ENCODE measurements at places on chromosomes 1 and 21. TPM values are rescaled to one million over a fixed set of nuclear protein-coding genes. Genes with fewer than 3 reads are reported as not detected.
A peak's percentile ranks its signal among the peaks of the same experiment; 100 is the strongest.

The CHRM3 gene
- total RNA-seq, result not detected

GRCh38 chr1:117121589-117122329 is at the start of gene TRIM45:
Gene TRIM45, minus strand, starts transcription at chr1:117121749. Its CDS starts 548 bp downstream, at chr1:117121201.
- H3K27ac ChIP-seq, result peak within 1 kb of the TSS; percentile 97
- no peaks in the 10 kb centered on the region for H3K27me3 ChIP-seq
- H3K4me1 ChIP-seq, result peaks cover 57% of the 10 kb centered on the region

DNA sequence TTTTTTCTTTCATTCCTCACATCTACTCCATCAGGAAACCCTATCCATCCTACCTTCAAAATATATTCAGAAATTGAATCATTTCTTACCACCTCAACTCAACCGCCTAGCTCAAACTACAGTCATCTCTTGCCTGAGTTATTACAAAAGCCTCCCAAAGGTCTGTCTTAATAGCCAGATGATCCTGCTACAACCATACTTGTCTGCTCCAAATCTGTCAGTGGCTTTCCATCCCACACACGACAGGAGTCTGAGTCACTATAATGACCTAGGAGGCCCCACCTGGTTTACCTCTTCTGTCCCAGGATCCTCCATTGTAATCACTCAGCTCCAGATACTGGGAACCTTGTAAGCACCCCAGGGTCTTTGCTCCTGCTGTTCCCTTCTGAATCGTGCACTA is 37.1 kb upstream of the IL12RB2 start:
- no peak overlapping the region for H3K27ac ChIP-seq
- no peak overlapping the region for H3K4me3 ChIP-seq
- no peaks in the 10 kb centered on the region for H3K36me3 ChIP-seq
- H3K4me1 ChIP-seq, result no peaks in the 10 kb centered on the region

DNA sequence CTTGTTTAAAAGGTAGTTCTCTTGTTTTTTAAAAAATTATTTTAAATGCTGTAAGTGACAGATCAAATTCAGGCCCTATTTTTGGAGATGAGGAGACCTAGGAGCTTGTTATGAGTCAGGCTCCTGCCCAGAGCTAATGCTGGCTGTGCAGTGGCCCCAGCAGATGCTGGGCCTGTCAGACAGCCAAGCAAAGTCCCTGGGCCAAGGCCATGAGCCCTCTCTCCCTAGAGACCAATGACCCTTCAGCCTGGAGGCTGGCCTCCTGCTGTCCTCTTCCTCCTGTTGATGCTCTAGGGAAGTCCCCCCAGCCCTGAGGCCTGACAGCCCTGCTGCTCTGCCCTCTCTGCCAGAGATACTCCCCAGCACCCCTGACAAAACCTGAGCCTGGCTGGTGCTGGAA is 128.1 kb upstream of the CTTNBP2NL start:
- peak; percentile 55 for DNase-seq
- no peaks in the 10 kb centered on the region for H3K4me1 ChIP-seq
- no peak overlapping the region for H3K4me3 ChIP-seq
- H3K27ac ChIP-seq, result peak overlapping the region; percentile 50
- no peaks in the 10 kb centered on the region for H3K27me3 ChIP-seq

DNA sequence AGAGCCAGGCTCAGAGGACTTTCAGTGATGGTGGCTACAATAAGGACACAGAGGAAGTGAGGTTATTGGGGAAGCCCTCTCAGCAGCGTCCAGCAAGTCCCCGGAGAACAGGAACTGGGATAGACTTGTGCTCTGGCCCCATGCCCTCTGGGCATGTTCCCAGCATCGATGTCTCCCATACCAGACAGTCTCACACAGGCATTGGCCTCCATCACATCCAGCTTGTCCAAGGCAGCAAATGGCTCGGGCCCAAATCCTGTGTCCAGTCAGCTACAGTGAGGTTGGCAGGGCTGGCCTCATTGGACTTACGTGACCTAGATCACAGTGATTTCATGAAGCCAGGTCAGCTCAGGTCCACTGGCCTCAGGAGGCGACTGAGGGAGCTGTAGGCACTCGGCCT is 19.6 kb upstream of the TMEM54 start:
- H3K4me3 ChIP-seq, result no peak overlapping the region
- peaks cover 16% of the 10 kb centered on the region for H3K27me3 ChIP-seq
- H3K36me3 ChIP-seq, result no peaks in the 10 kb centered on the region
- no peaks in the 10 kb centered on the region for H3K4me1 ChIP-seq
- no peak overlapping the region for H3K27ac ChIP-seq

DNA sequence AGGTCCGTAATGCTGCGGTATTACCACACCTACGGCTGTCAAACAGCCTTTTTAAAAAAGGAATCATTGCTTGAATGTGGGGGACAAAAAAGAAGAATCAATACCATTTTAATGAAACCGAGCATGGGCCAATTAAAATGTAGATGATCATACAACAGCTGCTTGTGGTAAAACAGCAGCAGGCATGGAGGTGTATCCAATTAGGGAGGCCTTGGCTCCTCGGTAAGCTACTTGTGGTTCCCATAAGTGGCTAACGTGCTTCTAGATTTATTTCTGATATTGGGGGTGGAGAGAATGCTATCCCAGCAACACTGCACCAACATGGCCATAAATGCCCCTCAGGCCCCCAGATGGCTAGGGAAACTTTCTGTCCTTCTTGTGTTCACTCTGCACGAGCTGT is 1.8 kb downstream of the PTPN14 start:
- peak overlapping the region; percentile 96 for H3K4me3 ChIP-seq
- peaks cover 54% of the 10 kb centered on the region for H3K4me1 ChIP-seq
- H3K36me3 ChIP-seq, result no peaks in the 10 kb centered on the region
- H3K27ac ChIP-seq, result peak overlapping the region; percentile 99
- DNase-seq, result no peak

- H3K4me1 ChIP-seq, result no peaks in the 10 kb centered on the region
- H3K36me3 ChIP-seq, result no peaks in the 10 kb centered on the region
- DNase-seq, result no peak
- no peaks in the 10 kb centered on the region for H3K27me3 ChIP-seq
- H3K27ac ChIP-seq, result no peak overlapping the region
Measured at GRCh38 chr1:73860421-73860950, 337.5 kb downstream of the LRRIQ3 start.

The CORT gene
- total RNA-seq, result not detected

DNA sequence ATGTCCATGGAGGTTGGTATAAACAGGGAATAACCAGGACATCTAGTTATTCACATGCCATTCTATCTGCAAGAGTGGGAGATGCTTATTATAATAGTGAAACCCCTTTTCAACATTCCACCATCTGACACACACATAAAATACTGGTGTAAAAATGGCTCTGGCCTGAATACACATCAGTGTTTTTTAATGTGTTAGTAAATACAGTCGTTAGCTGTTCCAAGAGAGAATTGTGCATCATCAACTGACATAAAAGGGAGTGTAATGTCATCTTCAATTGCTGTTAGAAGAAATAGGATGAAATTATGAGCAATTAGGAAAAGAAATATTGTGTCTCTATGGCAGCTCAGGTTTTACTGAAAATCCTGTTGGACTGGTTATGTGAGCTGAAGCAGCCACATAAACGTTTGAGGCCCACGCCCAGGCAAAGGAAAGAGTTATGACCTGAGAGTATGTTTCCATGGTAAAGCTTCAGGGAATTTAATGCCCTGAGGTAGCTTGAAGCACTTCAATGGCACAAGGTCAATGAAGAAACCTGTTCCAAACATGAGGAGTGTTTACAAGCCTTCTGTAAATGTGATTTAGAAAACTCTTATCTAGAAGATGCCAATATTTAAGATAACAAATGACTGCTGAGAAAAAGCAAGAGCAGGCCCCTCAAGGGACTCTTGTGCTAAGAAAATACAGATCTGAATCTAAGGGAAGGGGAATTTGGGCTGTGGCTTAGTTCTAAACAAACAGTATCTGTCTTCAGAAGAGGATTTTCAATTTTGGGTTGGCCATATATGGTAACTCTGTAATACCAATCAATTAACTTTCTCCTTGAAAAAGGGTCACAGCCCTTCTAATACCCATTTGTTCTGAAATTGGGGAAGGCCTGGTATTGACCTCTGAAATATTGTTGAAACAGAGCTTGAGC is 384.3 kb downstream of the SEC16B start:
- H3K27ac ChIP-seq, result no peak overlapping the region
- H3K4me3 ChIP-seq, result no peak overlapping the region
- H3K4me1 ChIP-seq, result no peaks in the 10 kb centered on the region
- H3K36me3 ChIP-seq, result no peaks in the 10 kb centered on the region
- DNase-seq, result no peak

DNA sequence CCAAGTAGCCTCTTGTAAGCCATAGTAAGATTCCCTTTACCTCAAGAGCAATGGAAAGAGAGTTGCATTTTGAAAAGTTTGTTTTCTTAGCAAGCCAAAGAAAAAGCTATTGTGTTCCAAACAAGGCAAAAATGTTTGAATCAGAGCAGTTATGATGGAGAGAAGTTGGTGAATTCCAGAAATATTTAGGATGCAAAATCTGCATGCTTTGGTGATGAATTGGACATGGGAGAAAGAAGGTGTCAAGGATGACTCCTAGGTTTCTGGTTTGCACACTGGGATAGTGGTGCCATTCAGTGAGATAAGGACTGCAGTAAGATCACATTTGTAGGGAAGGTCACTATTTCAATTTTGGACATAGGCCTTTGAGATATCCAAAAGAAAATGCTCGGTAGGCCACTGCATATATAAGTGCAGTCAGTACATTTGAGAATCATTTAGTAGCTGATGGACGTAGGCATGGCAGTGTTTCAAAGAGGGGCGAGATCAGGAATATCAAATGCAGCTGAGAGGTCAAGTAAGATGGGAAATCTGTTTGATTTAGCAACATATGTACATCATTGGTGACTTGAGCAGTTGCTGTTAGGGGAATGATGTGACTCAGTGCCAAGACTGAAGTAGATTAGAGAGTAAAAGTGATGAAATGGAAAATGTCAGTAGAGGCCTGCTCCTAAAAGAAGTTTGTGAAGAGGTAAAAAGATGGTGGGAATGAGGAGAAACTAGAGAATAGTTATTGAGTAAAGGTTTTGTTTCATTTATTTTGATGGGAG is 33.9 kb upstream of the GPR25 start:
- H3K4me1 ChIP-seq, result no peaks in the 10 kb centered on the region
- no peaks in the 10 kb centered on the region for H3K36me3 ChIP-seq
- no peak overlapping the region for H3K4me3 ChIP-seq
- H3K27me3 ChIP-seq, result no peaks in the 10 kb centered on the region

GRCh38 chr21:43864313-43864961 is 586 bp upstream of the AGPAT3 start:
- peak overlapping the region; percentile 79 for H3K27ac ChIP-seq
- peaks cover 34% of the 10 kb centered on the region for H3K4me1 ChIP-seq
- H3K27me3 ChIP-seq, result no peaks in the 10 kb centered on the region
- DNase-seq, result no peak

The PCAT6 gene
- total RNA-seq, result not detected

The CTTNBP2NL gene
- total RNA-seq, result 2.6 TPM

DNA sequence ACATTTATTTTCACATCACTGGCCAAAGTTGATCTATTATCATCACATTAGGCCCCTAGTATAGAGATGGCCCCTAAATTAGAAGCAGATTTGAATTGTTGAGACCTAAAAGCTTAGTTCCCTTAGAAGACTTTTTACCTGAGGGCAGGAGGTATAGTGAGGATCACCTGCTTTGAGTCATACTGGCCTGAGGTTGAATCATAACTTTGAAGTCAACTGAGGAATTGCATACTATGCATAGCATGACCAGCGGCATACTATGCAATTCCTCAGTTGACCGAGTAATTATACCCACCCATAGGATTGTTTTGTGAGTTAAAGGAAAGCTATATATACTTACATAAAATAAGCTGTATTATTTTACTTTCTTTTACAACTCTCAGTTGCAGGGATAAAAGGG is 50.3 kb upstream of the DPH5 start:
- no peak overlapping the region for H3K27ac ChIP-seq
- no peaks in the 10 kb centered on the region for H3K36me3 ChIP-seq
- peaks cover 6% of the 10 kb centered on the region for H3K4me1 ChIP-seq
- no peaks in the 10 kb centered on the region for H3K27me3 ChIP-seq

DNA sequence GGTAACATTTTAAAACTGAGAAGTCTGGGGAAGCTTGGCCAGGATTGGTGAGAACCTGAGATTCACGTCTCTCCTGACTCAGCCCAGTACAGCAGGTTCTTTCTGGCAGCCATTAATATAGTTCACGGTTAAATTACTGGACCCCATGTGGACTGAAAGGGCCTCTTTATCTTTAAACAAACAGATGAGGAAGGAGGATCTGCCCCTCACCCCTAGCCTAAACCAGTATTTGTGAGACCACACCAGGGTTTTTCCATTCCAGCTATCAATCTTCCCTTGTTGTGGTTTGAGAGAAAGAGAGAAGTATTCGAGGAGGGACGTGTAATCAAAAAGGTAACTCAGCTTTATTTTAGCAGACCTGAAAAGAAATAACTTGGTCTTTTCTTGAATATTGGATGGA is 137.1 kb downstream of the PROX1 start:
- H3K4me3 ChIP-seq, result no peak overlapping the region
- no peaks in the 10 kb centered on the region for H3K27me3 ChIP-seq
- DNase-seq, result no peak

The KIF21B gene
- 0.25 TPM for total RNA-seq

- H3K27ac ChIP-seq, result no peak overlapping the region
- DNase-seq, result peak; percentile 22
- no peaks in the 10 kb centered on the region for H3K36me3 ChIP-seq
Measured at GRCh38 chr1:53073868-53074311, 11.9 kb downstream of the PODN start.

DNA sequence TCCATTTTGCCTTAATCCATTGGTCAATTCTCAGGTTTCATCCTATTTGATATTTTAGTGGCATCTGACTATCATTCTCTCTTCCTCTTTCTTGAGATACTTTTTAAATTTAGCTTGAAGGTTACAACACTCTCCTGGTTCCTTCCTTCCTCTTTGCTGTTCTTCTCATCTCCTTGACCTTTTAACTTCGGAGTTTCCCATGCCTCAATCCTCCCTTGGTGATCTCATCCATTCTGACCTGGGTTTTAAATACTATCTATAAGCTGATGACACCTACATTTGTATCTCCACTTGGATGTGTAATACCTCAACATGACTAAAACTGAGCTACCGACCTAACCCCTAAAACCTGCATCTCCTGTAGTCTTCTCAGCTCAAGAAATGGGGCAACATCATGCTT is 4.8 kb upstream of the ZNF687 start:
- H3K36me3 ChIP-seq, result peaks cover 15% of the 10 kb centered on the region
- H3K4me3 ChIP-seq, result no peak overlapping the region
- H3K27ac ChIP-seq, result no peak overlapping the region
- no peak for DNase-seq
- H3K27me3 ChIP-seq, result no peaks in the 10 kb centered on the region
- peaks cover 4% of the 10 kb centered on the region for H3K4me1 ChIP-seq

The ARHGEF19 gene
- 2.4 TPM for total RNA-seq

The KRTAP12-2 gene
- total RNA-seq, result not detected
